ENCODE measurements at places on chromosomes 12 and 14.

GRCh38 chr12:50111395-50111692 is 692 bp upstream of the COX14 start:
- DNase-seq = no peak

GRCh38 chr12:31228811-31229792 is 96.8 kb downstream of the SINHCAF start:
- DNase-seq = no peak

DNA sequence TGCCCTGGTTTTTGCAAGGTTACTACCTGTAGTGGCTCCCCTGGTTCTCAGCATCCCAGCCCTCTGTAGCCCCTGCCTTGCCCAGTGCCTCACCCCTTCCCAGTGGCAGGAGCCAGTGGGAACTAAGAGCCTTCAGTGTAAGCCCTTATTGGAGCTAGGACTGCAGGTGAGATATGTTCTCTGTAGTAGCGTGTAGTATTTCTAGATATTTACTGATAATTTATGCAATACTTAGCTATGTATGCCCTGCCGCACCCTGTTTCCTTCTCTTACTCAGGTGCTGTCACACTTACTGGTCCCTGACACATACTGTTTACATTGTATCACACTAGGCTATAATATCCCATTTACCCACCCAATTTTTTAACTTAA is 3.6 kb downstream of the BMAL2 start:
- no peak for DNase-seq

GRCh38 chr14:56115334-56115870 is 2.8 kb upstream of the PELI2 start:
- DNase-seq = no peak

DNA sequence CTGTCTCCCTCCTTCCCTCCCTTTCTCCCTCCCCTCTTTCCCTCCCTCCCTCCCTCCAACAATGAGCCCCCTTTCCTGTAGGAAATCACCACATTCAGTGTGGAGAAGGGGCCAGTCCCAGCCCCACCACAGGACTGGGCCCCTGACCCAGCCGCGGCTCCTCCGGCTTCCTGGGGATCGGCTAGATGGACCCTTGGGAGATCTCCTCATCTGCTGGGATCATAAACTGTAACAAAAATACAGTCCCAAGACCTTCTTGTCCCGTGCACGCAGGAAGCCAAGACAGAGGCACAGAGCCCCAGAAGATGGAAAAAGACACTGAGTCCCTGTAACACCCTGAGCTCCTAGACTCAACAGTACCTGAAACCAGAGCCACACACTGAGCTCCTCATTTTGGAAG is 23.9 kb downstream of the DIO3 start:
- DNase-seq = no peak

DNA sequence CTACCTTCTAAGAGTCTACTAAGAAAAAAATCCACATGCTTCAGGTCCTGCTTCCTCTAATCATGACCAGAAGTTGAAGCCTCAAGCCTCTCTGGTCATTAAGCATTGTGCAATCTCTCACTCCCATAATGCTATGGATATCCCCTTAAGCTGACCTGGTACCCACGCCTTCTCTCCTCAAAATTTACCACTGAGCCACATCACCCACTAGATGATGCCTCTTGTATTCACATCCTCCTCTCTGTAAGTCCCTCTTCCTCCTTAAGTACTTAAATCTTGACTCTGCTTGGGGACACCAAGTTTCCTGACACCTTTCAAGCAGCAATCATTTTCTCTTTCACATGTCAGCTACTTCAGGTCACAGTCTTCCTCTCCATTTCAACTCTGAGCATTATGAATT is 9.8 kb downstream of the GALNT4 start:
- DNase-seq = no peak

DNA sequence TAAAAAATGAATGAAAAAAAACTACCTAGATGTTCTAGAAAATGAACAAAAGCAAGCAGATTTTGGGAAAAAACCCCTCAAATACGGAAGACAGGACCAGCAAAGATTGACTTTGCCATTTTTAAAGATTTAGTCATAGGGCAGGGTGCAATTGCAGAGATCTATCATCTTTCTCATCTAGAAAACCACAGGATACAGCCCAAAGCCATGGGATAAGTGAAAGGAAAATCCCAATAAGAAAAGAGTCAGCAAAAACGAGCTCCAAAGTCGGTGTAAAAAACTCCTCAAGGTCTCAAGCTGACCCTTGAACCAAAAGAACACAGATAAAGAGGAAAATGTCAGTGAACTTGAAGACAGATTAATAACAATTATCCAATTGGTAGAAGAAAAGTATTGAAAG is 28.0 kb downstream of the CEP290 start:
- no peak for DNase-seq

DNA sequence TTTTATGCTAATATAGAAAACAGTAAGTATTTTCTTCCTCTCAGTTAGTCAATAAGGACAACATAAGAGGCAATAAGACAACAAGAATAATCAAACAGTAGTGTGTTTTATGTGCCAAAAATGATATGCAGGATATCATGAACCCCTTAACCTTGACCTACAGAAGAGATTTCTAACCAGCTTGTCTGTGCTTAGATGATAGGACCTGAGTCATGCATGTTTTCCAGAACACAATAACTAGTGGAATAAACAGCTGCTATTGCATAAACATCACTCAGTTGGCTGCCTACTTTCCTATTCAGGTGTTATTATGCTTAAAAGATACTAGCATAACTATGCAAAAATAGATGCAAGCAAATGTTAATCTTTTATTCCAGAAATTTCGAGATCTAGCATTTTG is 282.5 kb downstream of the PRKD1 start:
- DNase-seq = no peak

DNA sequence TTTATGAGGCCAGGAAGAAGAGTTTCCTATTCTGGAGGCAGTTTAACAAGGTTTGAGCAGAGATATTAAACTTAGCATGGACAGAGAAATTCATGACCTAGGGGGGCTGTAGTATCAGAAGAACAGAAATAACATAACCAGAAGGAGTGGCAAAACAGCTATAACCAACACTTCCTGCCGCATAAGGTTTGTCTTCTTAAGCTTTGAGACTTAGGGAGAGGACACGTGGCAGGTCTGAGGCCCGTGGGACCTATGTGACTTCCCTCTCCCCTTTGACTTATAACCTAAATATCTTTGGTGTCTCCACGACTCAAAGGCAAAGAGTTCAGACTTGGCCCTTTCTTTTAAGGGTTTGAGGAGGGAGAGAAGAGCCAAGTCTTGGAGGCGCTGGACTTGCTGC is 119.1 kb upstream of the PZP start:
- DNase-seq = no peak

GRCh38 chr14:79911744-79912143 is 299.6 kb downstream of the DIO2 start:
- no peak for DNase-seq

- no peak for DNase-seq
These were observed 81.1 kb downstream of the SLC24A4 start for GRCh38 chr14:92404018-92404417.

DNA sequence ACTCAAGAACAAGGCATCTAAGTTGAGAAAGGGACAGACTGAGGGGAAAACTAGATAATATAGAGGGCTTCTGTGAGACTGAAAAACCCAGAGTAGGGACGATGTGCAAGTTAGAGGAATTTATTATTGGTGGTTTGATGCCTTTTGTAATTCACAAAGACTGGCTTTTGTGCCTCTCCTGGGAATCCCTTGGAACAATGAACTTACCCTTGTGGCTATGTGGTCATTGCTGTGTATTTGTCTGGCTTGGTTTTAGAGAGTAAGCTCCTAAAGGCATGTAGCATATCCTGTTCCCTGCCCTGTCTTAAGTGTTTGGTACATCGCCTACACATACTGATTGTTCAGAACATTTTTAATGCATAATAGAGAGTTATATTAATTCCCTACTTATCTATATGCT is 26.6 kb downstream of the DCN start:
- DNase-seq = no peak

DNA sequence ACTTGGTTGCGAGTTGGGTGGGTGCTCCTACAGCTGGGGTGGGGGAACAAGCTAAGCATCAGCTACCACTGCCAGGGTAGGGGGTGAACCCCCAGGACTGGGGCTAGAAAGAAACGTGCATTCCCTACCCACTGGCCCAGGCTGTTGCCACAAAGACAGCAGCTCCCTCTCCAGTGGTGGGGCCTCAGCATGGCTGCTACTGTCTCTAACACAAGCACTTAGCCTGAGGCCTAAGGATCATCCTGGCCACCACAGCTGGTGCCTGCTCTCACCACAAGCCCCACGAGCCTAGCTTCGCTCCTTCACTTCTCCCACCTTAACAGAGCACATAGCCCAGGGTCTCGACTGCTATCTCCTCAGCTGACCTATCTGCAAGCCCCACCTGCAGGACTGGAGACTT is 18.9 kb downstream of the SLC25A21 start:
- DNase-seq = no peak

- DNase-seq = peak; percentile 57
These were observed 11.1 kb downstream of the BCL11B start for GRCh38 chr14:99260587-99261551.

GRCh38 chr12:24948757-24949722 is at the start of gene BCAT1:
TSS of gene BCAT1 (minus strand) at chr12:24949101. CDS start at chr12:24948932, 169 bp downstream.
- DNase-seq = peak; percentile 75

DNA sequence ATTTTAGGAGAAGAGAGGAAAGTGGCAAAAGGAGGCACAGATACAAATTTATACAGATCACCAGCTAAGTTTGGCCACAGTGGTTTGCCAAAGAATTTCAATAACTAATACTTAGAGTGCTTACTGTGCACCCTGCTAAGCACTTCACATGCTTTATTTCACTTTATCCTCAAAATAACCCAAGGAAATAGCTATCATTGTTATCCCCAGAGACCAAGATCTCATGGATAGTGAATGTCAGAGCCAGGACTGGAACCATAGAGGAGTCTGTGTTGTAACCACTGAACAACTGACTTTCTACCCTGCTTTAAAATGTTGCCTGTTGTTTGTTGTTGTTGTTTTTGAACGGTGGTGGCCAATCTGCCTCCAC is 1.3 kb upstream of the TCP11L2 start:
- DNase-seq = no peak

- no peak for DNase-seq
These were observed 7.6 kb upstream of the STK38L start for GRCh38 chr12:27236498-27236897.

DNA sequence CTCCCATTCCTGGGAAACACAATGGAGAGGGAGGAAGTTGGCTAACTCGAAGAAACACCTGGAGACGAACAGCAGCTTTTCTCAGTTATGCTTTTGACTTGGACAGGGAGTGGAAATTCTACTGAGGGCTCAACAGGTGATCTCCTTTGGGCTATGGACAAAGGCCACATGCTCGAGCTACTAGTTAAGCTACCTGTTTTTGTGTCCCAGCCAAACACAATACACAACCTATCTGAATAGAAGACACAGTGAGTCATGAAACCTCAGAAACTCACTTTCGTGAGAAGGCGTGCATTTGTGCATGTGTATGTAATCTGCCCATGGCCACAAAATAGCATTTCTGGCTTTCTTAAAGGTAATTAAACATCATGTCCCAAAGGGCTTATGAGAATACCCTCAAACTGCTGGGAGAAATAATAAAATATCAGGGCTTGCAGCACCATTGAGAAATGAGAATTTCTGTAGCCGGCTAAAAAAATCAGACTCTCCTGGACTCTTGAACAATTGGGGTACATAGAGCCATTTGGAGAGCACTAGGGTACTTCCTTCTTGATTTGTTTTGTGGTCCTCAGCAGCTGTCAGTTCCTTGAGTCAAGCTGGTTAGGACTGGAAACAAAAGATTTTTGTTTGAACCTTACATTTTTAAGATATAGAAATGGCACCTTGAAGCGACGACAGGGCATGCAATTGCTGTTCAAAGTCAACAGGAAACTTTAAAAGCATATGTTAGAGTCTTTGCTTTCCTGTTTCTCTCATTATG is 85.5 kb upstream of the PTHLH start:
- no peak for DNase-seq

All from stimulated activated naive CD8-positive, alpha-beta T cell treated with anti-CD3 and anti-CD28 coated beads, Interleukin-15, Interleukin-2, amounts not matched to agents 100 U/mL and 50 U/mL, for 24 hours (primary cell).